ENCODE measurements at places on chromosomes 4 and X.

- no peak for DNase-seq
Measured at GRCh38 chr4:58093352-58093751, 983.2 kb upstream of the IGFBP7 start.

DNA sequence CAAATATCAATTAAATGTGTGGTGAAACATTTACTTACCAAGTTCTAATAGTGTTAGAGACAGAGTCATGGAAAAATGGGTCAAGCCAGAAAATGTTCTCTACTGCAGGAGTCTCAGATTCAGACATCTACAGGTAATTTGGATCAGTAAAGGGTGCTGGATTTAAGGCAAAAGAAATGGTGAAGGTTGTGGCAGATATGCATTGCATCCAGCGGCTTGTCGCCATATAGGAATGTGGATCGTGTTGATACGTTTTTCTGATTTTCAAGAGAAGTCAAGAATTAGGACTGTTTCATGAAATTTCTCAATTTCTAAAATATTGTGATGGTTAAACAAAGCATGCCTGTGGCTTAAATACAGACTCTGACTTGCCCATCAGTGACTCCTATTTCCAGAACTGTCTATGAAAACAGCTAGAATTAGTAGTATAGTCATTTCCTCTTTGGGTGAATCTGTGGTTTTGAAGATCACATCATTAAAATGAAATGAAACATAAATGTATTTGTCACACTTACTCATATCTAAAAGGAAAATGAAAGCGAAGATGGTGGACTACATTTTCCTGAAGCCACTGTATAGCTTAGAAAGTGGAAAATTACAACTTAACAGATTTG is 110.1 kb upstream of the VEGFC start:
- DNase-seq = no peak

DNA sequence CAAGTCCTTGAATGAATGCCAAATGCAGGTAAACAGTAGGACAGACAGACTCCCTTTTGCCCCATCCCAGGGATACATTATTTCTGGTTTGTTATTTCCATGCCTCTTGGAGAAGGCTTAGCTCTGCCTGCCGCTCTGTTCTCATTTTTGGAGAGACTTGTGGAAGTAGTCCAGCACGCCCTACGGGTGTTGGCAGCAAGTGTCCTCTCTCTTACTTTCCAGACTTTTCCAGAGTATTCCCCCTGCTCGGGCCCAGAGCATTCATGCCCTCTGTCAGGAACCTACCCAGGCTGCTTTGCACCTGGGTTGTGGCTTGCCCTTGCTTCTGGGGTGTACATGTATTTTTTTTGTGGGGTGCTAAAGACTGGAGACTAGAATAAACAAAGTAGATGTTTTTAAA is 15.3 kb downstream of the SLC34A2 start:
- no peak for DNase-seq

- DNase-seq = no peak
Measured at GRCh38 chr4:25001509-25001908, 29.2 kb downstream of the LGI2 start.

DNA sequence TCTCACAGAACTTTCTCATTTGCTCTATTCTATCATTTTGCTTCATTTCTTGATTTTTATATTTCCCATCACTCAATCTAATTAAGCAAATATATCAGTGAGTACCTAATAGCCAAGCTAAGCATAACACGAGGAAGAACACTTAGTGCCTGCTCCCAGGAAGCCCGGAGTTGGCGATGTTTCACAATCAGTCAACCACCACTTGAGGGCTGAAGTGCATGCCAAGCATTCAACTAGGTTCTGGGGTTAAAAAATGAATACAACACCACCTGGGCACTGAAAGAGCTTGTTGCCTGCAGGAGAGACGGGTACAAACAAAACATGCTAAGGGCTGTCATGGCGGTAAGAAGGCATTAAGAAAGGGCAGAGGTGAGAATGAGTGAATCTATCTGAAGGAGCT is 47.5 kb downstream of the UCHL1 start:
- DNase-seq = no peak

DNA sequence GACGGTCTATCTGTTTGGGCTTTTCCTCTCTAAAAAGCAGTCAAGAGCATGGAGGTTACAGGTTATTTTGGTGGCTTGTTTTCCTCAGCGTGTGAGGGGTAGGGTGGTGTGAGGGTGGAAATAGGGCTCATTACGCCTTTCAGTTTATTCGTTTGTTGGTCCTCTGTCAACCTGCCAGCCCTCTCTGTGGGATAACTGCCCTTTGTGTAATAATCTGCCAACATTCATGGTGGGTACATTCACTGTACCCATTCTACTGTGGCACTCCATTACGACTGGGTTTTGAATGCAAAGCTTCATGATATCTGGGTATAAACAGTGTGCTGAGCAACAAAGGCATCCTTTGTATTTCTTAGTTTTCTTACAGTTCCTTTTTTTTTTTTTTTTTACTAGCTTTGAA is 136.4 kb downstream of the ADGRL3 start:
- DNase-seq = no peak

DNA sequence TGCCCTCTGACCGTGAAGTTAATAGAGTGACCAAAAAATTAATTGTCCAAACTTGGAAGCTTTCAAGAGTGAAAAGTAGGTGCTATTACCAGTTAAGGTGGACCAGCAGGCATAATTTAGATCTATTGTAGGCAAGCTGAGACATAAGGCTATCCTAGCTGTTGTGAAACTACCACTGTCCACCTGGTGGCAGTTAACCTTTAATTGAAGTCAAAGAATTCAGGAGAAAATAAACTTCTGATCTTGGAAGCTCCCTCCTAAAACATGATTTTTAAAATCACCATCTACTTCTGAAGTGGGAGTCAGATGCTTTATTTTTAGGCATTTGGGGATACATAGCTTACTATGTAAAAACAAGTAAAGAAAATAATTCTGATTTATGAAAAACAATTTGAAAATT is 636.3 kb upstream of the HTR2C start:
- no peak for DNase-seq

- DNase-seq = peak; percentile 44
Measured at GRCh38 chr4:168409089-168409801, 71.0 kb downstream of the DDX60L start.

- DNase-seq = no peak
Measured at GRCh38 chr4:9987749-9988362, 33.4 kb downstream of the SLC2A9 start.

Measured in BE2C (cell line).